ENCODE measurements at places on chromosomes 4 and X. TPM values are rescaled to one million over a fixed set of nuclear protein-coding genes. Genes with fewer than 3 reads are reported as not detected.

PRDX4 gene
- total RNA-seq: 66.5 TPM

GRCh38 chr4:11669156-11669555 is 240.5 kb upstream of the HS3ST1 start:
- H3K27me3 ChIP-seq: no peaks in the 10 kb centered on the region
- no peaks in the 10 kb centered on the region for H3K36me3 ChIP-seq
- no peak for DNase-seq
- H3K4me3 ChIP-seq: no peak overlapping the region
- no peak overlapping the region for H3K27ac ChIP-seq
- no peaks in the 10 kb centered on the region for H3K4me1 ChIP-seq

DMRTC1 gene
- total RNA-seq: not detected

DNA sequence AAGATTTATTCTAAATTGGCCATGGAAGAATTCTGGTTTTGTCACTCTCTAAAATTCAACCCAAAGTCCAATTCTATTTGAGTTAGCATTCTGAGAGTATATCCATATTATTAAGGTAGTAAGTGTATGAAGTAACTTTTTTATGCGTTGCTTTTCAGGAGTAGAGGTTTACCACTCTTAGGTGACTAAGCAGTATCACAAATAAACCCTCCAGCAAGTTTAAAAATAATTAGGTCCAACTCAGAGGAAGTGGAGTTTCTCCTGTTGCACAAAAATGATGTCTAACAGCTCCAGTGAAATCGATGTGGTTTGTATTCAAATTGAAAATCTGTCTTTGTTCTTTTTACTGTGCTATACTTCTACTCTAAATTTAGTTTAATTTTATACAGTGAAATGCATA is 6.6 kb downstream of the SCML1 start:
- H3K27ac ChIP-seq: no peak overlapping the region
- H3K36me3 ChIP-seq: no peaks in the 10 kb centered on the region
- no peak overlapping the region for H3K4me3 ChIP-seq
- no peaks in the 10 kb centered on the region for H3K27me3 ChIP-seq

- no peak overlapping the region for H3K4me3 ChIP-seq
- no peaks in the 10 kb centered on the region for H3K27me3 ChIP-seq
- H3K27ac ChIP-seq: no peak overlapping the region
- DNase-seq: no peak
- no peaks in the 10 kb centered on the region for H3K4me1 ChIP-seq
Observed at GRCh38 chrX:118637997-118638396, 89.4 kb upstream of the IL13RA1 start.

- no peaks in the 10 kb centered on the region for H3K4me1 ChIP-seq
- H3K4me3 ChIP-seq: no peak overlapping the region
- H3K36me3 ChIP-seq: no peaks in the 10 kb centered on the region
- no peak for DNase-seq
Observed at GRCh38 chr4:55089916-55090315, 35.5 kb downstream of the KDR start.

DNA sequence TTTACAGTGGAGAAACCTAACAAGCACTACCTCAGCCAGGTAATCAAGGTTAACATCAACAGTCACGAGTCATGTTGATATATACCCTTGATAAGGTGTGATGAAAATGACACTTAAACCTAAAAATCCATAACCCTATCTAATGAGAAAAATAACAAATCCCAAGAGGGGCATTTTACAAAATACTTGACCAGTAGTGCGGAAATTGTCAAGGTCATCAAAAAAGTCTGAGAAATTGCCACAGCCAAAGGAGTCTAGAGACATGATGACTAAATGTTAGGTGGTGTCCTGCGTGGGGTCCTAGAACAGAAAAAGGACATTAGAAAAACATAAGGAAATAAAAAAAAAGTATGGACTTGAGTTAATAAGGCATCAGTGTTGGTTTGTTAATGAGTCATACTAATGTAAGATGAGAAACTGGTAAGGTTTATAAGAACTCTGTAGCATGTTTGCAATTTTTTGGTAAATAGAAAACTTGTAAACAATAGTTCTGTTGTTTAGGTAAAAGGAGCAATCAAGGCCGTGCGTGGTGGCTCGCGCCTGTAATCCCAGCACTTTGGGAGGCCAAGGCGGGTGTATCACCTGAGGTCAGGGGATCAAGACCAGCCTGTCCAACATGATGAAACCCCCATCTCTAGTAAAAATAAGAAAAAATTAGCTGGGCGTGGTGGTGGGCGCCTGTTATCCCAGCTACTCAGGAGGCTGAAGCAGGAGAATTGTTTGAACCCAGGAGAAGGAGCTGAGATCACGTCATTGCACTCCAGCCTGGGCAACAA is 2.9 kb downstream of the RPL36A start:
- H3K27me3 ChIP-seq: no peaks in the 10 kb centered on the region
- no peak for DNase-seq
- H3K4me3 ChIP-seq: no peak overlapping the region
- no peaks in the 10 kb centered on the region for H3K36me3 ChIP-seq
- no peaks in the 10 kb centered on the region for H3K4me1 ChIP-seq
